ENCODE measurements at places on chromosomes 2 and 18.

DNA sequence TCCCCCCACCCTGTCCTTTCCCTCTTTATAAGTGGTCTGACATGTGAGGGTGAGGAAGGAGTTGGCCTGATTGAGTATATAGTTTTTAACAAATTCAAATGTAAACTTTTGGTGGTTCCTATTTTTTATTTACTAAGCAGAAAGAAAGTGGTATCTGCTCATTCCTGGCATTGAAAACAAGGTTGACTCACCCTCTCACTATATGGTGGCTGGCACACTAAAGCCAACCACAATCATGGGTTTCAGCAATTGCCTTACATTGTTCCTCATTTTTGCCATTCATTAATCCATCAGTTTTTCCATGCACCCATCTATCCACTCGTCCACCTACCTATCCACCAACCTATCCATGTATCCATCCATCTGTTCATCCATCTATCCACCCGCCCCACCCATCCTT is 75.4 kb upstream of the IGFBP5 start:
- no peak for DNase-seq

DNA sequence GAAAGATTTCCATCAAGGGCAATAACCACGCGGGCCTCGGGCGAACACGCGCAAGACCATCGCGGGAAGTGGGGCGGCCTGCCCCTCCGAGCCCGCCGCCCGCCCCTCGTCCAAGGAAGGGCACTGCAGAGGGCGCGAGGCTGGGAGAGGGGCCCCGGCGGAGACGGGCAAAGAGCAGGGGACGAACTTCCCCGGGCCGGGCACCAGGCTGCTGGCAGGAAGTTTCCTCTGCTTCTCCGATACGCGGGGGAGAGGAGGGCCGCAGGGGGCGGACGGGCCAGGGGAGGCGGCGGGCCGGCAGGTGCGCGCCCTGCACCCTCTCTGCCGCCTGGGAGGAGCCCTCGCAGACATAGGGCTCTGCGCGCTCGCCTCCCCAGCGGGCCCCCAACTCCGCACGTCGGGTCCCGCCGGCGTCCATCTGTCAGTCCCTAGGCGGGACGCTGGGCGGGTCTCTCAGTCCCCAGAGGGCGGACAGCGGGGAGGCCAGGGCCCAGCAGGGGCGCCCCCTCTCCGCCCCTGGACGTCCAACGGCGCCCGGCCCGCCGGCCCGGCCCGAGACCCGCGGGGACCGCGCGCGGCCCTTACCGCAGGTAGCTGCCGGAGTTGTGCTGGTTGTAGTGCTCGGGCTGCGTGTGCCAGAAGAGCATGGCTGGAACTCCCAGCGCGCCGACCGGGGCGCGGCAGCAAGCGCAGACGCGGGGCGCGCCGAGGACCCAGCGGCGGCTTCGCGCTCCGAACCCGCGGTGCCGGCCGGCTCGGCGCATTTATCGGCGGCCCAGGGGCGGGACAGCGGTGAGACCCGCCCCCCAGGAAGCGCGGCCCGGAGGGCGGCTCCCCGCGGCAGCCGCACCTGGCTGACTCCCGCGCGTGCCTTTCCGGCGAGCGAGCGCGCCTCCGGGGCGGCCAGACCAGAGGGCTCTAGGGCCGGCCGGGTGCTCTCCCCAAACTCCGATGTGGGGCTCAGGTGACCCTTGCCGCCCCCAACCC is at the start of gene TFCP2L1:
Gene TFCP2L1 (minus strand): TSS at position 740 of the 987 bp plus-strand sequence. CDS start 93 bp downstream, at position 647.
- DNase-seq, result no peak

GRCh38 chr2:218648088-218648786 is 11.2 kb downstream of the ZNF142 start:
- DNase-seq, result peak; percentile 40

GRCh38 chr18:58335223-58335622 is 291.2 kb downstream of the NEDD4L start:
- no peak for DNase-seq

DNA sequence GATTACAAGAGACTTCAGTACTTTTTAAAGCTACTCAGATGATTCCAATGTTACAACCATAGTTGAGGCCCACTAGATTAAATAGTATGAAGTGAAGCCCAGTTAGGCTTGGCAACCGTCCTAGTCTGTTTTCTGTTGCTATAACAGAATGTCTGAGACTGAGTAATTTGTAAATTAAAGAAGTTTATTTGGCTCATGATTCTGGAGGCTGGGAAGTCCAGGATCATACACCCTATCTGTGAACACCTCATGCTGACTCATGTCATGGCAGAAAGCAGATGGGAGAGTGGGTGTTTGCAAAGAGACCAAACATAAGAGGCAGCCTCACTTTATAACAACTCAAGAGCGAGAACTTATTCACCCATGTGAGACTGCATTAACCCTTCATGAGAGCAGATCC is 63.1 kb downstream of the CCDC150 start:
- no peak for DNase-seq

- no peak for DNase-seq
Observed at GRCh38 chr18:923144-923866, 18.6 kb downstream of the ADCYAP1 start.

DNA sequence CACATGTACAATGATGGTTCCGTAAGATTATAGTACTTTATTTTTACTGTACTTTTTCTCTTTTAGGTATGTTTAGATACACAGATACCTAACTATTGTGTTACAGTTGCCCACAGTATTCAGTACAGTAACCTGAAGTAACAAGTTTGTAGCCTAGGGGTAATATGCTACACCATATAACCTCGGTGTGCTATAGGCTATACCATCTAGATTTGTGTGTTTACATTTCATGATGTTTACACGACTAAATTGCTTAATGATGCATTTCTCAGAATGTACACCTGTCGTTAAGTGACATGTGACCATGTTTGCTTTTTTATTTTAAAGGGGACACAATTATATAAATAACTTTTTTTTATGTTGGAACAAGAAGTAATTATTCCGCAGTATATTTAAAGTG is 34.5 kb downstream of the PIK3C3 start:
- DNase-seq, result no peak

DNA sequence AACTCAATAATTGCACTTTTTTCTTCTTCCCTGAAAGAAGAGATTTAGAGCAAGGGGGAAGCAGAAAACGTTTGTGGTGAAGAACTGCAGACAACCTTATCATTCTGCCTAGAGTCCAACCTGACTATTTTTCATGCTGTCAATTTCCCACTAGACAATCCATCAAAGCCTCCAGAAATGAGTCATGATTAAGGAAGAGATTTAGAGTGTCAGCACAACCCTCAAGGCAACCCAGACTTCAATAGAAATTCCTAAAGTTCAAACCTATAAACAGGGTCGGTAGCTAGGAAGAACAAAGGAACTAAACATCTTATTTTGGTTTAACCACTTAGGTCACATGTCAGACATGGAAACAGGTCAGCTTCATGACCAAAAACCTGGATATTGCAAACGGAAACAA is 86.9 kb downstream of the SLC25A12 start:
- DNase-seq, result no peak

- DNase-seq, result no peak
Observed at GRCh38 chr2:3254442-3254941, 123.1 kb downstream of the EIPR1 start.

DNA sequence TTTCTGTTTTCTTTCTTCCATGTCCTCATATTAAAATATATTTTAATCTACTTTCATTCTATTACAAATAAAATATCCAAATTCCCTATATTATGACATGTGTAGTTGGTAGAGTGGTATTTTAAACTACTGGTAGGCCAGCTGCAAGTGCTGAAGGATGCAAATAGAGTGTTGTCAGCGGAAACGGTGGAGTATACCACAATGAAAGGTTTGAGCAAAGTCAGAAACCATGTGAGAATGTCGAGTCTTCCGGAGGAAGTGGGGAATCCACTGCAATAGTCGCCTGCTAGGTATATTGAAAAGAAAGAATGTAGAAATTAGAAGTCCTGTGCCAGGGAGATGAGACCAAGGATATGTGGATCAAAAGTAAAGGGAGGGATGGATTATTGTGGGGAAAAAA is 373.9 kb downstream of the DSEL start:
- no peak for DNase-seq

DNA sequence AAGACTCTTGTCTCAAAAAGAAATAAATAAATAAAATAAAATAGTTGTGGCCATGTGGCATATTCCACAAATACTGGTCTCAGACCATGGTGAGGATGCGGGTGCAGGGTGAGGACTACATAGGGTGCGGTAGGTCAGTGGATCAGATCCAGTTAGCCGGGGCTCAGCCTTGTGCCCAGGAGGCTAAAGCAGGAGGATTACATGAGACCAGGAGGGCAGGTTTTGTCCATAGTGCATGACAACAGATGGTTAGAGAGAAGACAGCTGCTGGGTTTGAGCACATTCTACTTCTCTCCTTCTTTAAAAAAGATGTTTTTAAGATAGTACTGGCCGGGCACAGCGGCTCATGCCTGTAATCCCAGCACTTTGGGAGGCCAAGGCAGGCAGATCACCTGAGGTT is 12.8 kb upstream of the PSD4 start:
- no peak for DNase-seq

DNA sequence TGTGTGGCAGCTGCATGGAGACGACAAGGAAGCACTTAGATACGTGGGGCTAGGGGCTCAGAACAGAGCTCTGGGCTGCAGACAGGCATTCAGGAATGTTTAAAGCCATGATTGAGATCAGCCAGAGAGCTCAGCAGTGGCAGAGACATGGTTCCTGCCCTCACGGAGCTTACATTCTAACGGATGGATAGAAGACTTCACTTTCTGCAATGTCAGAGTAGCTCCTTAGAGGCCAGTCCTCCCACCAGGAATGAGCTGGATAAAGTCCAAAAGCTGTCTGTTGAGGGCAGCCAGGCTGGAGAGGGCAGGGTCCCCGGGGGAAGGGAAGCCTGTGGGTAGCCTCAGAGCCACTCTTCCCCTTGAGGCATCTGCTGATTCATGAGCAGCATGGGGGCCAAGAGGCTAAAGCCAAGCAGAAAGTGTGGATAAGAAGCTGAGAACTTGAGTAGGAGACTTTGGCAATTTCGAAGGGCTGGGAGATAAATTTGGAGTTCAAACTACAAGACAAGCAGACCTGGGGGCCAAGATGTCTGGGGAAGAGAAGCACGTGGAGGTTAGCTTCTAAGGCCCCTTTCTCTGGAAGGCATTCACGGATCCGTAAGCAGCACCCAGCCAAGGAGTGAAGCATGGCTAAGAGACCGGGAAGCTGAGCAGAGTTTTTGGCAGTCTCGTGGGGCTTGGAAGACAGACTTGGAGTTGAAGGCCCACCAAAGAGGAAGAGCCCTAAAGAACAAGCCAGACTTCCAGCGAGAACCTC is 9.7 kb upstream of the CIB4 start:
- DNase-seq, result no peak

DNA sequence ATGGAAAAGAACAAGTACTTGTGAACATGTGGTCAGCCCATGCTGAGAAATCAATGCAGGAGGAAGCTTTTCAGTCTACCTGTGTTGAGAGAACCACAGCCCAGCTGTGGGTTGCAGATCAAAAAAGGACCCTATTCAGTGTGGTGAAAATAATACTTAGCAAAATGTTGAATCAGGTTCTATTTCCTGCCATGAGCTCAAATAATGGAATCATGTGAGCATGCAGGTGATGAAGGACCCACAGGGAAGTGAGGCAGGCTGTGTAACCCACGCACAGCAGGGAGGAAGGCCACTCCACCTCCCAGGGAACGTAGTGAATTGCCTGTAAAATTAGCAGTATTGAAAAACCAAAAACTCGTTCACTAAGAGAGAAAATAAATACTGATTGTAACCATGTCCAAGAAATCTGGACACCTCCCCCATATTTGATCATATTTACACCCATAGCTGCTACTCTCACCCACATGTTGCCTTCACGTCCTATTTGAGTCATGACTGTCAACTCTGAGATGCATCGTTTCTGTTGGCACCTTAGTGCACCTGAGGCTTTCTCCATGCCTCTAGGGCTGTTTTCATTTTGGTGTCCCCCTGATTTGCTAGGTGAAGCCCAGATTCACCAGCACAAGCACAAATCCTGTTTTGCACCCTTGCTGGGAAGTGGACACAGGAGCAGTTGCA is 20.5 kb upstream of the BCL2L11 start:
- no peak for DNase-seq

GRCh38 chr2:950080-950966 is at the start of gene SNTG2:
TSS of gene SNTG2 (plus strand) at chr2:950849. CDS start at chr2:950997, 148 bp downstream.
- no peak for DNase-seq

GRCh38 chr2:82837588-82838304 is 1621.3 kb downstream of the SUCLG1 start:
- DNase-seq, result no peak

DNA sequence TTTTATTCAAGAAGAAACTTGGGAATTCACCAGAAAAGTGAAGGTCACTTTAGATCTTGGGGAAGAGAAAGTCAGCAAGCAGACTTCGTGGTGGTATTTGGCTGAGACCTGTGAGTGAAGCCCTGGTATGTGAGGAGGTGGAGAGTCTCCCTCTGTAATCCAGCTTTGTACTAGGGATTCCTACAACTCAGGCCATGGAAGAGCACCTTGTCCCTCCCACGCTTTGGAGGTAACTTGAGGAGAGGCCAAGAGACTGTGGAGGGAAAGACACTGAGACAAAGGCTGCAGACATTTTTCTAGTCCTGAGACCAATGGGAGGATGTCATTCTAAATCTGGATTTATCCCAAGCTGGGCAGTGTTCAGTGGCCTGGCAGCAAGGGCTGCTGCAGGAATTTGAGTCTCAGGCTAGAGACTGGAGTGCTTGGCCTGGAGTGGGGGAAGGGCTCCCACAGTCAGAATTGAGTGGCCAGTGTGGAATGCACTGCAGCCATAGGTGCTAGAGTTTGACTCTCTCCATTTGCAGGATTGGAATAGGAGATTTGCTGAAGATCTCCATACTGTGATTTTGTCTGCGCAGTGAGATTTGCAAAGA is 219.0 kb downstream of the ACTR3 start:
- no peak for DNase-seq

DNA sequence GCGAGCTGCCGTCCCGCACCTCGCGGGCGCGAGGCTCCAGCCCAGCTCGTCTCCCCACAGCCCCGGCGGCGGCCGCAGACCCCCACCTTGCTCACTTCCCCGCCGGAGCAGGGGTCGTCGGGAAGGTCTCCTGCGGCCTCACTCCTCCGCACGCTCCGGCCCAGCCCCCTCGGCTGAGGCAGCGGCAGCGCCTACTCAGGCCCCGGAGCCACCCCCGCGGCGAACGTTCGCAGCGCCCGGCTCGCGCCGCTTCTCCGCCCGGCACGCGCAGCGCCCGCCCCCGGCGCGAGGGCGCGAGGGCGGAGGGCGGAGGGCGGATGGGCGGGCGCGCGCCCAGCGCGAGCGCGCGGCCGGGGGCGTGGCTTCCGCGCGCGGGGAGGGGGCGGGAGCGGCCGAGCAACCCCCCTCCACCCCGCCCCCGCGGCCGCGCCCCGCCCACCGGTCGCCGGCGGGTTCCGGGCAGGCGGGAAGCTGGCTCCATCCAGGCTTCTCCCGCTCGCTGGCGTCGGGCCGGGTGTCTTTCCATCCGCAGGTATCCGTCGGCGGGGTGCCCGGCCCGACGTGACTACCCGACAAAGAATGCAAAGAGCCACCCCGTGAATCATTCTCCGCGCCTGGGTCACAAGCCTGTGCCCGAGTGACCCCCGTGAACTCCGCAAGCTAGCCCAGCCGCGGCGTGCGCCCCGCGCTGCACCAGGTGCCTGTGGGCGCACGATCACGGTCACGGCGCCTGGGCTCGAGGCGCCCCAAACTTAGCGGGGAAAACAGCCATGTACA is at the start of gene DTNB:
Gene DTNB (minus strand): TSS at position 278 of the 777 bp plus-strand sequence. CDS start 20,917 bp downstream, outside the sequence.
- peak; percentile 72 for DNase-seq
